ENCODE measurements at places on chromosomes 12 and 14. TPM values are rescaled to one million over a fixed set of nuclear protein-coding genes. Genes with fewer than 3 reads are reported as not detected.

DNA sequence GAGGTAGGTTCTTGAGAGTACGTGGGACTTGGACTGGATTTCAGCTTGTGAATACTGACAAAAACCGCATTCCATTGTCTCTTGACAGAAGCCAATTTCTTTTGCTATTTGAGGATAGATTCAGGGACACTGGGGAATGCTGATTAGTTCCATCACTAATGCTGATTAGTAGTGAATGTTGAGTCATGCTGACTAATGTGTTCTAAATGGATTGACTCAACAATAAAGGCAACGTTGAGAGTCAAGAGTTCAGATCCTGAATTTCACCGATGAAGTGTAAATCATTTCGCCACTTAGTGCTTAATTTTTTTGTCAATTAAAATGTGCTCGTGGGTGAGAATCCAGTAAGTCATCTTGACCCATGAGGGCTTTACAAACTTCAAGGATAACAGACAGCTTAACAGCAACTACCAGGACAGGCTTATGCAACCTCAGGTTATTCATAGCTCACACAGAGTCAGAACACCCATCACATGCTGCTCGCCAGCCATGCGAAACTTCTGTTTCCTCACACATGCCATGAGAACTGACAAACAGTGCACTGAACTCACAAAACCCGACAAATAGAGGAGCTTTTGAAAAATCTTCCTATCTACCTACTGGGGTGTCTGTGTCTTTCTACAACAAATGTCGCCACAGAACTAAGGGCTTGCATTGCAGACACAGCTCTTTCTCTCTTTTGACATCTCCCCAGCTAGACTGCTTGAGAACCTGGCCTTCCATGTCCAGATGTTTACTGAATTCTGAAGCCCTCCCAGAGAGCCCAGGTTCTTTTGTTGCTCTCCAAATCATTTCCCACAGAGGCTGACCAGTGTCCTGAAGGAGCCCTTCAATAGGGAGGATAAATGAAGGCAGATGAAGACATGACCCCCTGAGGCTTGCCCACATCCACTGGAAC is 316.4 kb downstream of the ZFP36L1 start:
- peak; percentile 53 for DNase-seq

CIDEB gene
- 16.4 TPM for total RNA-seq

MMP14 gene
- 195 TPM for total RNA-seq

GRCh38 chr12:108724054-108724889 is 7.0 kb downstream of the CORO1C start:
- DNase-seq, result no peak

GRCh38 chr12:68403711-68404110 is 71.5 kb upstream of the MDM1 start:
- no peak for DNase-seq

- DNase-seq, result no peak
These were observed 136.0 kb downstream of the TTC8 start for GRCh38 chr14:88960496-88960895.

TUNAR gene
- total RNA-seq, result not detected

GRCh38 chr12:49017891-49018260 is 700 bp downstream of the PRKAG1 start:
- no peak for DNase-seq

DNA sequence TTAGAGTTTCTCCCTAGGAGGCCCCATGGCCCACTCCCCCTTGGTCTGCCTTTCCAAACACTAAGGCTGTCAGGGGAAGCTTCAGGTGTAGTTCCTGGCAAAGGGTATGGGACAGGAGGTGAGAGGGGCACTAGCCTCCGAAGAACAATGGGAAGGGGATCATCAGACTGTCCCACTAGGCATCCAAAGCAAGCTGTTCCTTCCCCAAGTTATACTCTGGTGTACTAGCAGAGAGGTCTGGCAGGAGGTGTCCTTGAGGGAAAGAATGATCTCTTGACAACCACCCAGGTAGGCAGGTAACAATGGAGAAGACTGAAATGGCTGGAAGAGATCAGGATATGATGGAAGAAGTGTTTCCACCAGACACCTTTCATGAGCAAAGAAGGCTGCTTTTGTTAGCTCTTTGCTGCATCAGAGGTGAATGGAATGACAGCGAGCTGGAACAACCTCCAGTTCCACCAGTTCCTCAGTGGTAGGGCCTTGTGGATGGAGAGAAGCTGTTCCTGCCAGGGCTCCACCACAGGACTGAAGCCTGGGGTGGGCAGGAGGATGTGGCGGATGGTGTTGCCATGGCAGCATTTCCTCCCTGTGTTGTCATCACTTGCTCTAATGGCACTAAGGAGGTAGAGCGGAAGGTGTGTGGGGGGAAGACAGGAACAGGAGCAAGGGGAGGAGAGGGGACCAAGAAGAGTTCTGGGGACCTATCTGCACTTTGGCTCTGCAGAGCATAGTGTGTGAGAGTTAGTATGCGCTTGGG is 2.3 kb upstream of the AGAP2 start:
- DNase-seq, result no peak

DNA sequence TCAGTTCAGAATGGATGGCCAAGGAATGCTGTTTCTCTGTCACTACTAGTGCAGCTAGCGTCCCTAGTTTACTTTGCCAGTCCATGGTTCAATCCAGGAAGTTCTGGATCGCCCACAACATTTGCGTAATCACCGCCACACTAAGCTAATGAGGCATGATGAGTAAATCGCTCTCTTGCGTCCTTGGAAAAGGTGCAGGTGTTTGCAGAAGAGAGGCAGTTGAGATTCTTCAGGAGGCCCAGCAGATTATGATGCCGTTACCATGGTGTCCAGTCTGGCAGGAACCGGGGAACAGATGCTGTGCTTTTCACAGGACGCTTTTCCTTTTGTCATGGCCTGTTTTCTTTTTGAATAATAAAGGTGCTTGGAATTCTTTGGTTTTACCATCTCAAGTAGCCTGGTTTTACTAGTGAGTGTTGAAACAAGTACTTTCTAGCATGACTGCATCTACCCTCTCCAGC is 9.0 kb downstream of the TPH2 start:
- DNase-seq, result no peak

DNA sequence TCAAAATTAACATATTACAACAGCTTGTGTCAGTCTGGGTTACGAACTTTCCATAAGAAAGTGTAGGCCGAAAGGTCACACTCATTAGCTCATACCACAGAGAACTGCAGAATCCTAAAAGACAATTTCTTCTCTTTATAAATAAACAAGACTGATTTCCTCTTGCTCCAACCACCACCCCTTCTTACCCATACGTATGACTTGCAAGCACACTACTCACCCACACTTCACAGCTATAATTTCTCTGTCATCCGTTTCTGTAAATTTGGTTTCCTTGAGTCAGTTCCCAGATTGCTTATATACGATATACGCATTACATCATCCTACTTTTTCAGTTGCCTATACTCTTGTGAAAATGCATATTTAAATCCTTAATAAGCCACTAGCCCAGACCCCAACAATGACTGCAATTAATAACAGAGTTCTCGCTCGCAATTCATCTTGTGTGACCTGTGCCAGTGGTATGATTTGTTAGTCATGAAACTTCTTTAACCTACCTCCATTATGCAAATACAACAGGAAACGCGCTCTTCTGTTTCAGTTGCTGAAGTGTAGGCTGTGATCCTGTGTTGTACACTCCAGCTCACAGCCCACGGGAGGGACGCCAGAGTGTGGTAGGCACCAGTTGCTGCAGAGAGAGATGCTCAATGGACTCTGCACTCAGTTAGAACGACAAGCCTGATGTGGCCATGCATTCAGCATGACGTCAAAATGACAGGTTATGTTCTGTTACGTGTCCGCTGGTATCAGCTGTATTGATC is 417.6 kb downstream of the PDZRN4 start:
- no peak for DNase-seq

DNA sequence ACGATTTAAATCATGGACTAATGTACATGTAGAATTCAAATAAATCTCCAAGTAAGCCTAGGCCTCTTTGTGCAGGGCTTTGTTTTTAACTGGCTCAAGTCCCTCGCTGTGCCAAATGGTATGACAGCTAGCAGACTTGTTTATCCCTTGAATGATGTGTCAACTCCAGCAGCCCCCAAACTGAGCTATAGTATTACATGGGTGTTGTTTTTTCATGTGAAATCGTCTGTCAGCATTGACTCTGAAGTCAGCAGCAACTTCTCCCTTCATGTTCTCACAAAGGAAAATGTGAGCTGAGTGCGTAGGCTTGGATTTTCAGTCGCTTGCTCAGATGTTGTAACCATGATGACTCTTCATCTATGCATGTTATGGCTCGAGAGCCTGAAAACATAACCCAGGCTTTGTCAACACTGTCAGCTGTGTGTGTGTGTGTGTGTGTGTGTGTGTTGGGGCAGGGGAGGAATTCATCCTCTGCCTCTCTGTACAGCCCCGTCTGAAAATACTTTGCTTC is 73.3 kb downstream of the PTHLH start:
- no peak for DNase-seq

- DNase-seq, result no peak
These were observed 948.9 kb upstream of the FLRT2 start for GRCh38 chr14:84581041-84581440.

KRT74 gene
- total RNA-seq, result not detected

FBRSL1 gene
- 5.9 TPM for total RNA-seq

GRCh38 chr14:77027538-77028383 is 747 bp downstream of the IRF2BPL start:
- no peak for DNase-seq

DNA sequence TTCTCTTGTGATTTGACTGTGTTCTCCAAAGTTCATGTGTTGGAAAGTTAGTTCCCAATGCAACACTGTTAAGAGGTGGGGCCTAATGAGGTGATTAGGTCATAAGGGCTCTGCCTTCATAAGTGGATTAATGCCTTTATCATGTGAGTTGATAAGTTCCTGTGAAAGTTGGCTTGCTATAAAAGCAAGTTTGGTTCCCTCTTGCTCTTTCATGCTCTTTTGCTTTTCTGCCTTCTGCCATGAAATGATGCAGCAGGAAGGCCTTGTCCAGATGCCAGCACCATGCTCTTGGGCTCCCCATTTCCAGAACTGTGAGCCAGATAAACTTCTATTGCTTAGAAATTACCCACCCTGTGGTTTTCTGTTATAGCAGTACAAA is 41.9 kb downstream of the SLC16A7 start:
- no peak for DNase-seq

DNA sequence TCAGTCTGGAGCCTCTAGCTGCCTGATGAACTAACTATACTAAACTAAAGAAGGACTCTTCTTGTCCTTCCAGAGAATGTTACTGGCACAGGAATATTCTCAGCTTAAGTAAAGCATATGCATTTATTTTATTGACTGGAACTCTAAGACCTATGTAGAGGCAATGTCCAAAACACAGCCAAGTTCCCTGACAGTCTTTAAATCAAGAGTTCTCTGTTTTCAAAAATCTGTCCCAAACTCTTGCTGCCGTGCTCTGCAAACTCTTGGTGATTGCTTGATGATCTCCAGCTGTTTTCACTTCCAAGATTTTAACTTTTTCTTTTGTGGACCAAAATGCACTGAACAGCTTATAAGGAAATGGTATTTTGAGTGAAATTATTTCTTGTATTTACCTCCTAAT is 67.5 kb upstream of the DAAM1 start:
- DNase-seq, result no peak

DNA sequence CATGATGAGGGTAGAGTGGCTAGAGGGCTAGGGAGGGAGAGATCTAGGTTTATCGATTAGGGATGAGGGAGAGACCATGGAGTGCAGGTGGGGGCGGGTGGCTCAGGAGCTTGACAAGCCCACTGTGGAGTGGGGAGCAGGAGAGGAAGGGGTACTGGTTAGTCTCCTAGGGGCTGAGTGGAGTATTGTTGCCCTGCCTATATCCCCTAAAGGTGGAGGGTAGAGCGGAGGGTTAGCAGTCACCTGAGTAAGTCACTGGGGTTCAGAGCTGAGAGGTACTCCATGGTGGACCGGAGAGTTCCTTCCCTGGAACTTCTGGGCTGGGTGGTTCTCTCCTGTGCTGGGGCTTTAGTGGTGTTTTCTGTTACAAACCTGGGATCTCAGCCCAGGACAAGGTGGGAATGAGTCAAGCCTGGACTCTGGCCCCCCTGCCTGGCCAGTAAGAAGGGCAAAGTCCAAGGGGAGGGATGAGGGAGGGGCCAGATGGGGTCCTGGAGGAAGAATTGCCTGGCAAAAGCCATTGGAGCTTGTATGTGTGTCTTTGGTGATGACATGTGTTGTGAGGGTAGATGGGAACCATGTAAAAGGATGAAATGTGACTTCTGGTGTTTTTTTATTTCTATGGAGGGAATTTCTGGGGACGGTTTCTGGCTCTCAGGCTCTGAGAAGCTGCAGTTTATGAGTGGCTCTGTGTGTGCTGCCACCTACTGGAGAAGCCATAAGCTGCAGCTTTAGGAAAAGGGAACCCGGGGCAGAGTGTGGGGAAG is at the start of gene CIDEB:
TSS of gene CIDEB (minus strand) at position 403 of the 767 bp plus-strand sequence. CDS start at position 284, 119 bp downstream.
- DNase-seq, result peak; percentile 60

NELL2 gene
- total RNA-seq, result 22.9 TPM

- DNase-seq, result no peak
These were observed 4.5 kb downstream of the AJUBA start for GRCh38 chr14:22977684-22978486.

GRCh38 chr12:96194576-96194889 is 358 bp downstream of the ELK3 start:
- DNase-seq, result no peak

DNA sequence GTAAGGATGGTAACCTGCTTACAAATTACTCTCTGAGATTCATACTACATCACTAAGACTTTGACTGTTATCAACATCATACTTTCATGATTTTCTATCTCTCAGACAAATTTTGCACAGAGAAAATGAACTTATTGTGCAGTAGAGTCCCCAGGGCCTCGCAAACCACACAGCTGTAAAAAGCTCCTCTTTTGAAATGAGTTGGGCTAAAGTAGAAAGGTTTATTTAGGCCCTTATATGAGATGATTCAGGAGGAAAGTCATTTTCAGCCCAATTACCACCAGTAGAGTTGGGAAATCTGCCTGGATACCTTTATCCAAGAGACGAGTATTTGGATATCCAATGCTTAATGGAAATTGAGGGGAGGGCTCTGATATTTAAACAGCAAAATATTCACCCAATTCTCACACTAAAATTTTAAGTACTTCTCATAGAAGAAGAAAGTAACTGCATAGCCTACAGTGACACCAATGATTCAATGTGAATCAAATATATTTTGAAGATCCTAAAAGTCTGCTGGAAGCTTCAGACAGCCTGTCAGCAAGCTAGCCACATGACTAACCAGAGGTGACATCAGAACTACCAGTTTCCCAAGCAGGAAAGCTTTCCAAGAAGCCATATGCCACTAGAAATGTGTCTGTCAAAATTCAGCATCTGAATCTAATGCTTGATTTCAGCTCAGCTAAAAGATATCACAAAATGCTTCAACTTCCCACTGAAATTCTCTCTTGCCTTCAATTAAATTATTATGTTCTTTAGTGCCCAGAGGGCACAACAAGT is 190.1 kb upstream of the SYT1 start:
- no peak for DNase-seq

HPD gene
- 1.7 TPM for total RNA-seq
